Lower leg skin (tissue), 4 donors: ENCODE measurements at places on chromosomes 13 and 19.

DNA sequence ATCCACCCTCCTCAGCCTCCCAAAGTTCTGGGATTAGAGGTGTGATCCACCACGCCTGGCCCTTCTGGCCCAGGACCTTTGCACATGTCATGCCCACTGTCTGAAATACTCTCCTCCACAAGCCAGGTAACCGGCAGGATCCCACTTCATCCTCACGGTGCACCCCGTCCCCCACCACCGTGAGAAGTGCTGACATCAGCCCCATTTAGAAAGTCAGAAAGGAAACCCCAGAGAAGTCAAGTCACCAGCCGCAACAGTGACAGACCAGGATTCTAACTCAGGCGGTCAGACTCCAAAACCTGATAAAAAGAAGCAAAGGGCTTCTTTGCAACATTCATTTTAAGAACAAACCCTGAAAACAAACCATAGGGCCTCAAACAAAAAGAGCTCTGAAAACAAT is 3.9 kb downstream of the CPAMD8 start:
- DNase-seq = no peak

DNA sequence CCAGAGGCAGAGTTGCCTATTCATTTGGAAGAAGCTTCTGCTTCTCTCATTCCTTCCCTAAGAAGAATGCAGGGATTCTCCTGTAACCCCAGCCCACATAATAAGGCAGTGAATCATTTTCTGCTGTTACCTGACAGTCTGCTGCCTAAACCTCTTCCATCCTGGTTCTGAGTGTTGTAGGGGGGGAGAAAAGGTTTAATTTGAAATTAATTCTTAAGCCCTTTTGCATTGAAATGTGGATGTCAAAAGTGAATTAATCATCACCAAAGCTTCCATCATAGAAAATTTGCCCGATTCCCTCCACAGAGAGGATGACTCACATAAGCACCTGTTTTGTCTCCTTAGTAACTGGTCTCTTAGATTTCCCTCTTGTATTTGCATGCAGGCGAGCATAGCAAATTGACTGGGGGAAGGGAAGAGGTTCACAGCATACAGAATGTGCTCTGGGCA is 146.7 kb upstream of the FNDC3A start:
- no peak for DNase-seq

GRCh38 chr13:99027661-99028425 is 50.0 kb upstream of the DOCK9 start:
- no peak for DNase-seq

- DNase-seq = no peak
These were observed 776.9 kb downstream of the GPC5 start for GRCh38 chr13:92175330-92175729.

DNA sequence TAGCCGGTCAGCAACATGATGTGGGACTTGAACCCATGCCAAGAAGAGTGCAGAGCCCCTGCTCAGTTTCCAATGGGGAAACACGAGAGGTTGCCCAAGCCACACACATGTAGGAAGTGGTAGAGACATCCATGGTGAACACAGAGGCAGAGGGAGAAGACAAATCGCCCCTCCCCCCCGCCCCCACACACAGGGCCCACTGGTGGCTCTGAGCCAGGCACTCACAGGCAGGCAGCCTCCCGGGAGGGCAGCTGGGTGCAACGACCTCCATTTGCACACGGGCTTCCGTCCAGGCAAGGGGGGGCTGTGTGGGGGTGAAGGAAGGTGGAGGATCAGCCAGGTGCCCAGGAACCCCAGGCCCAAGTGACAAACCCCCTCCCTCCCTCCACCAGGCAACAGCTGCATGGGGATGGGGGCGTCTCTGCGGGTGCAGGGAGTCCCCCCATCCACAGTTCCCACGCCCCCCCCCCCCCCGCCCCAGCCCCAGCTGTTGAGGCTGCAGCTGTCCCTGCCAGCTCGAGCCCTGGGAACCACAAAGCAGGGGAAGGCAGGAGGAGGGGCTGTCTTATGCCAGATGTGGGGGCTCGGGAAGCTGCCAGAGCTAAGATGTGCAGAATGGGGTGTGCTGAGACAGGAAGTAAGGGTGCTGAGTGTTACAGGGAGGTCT is 3.4 kb downstream of the NOTCH3 start:
- DNase-seq = no peak

GRCh38 chr19:443005-443404 is 17.8 kb downstream of the SHC2 start:
- no peak for DNase-seq

- no peak for DNase-seq
These were observed 168.8 kb upstream of the ZNF507 start for GRCh38 chr19:32176591-32176990.

DNA sequence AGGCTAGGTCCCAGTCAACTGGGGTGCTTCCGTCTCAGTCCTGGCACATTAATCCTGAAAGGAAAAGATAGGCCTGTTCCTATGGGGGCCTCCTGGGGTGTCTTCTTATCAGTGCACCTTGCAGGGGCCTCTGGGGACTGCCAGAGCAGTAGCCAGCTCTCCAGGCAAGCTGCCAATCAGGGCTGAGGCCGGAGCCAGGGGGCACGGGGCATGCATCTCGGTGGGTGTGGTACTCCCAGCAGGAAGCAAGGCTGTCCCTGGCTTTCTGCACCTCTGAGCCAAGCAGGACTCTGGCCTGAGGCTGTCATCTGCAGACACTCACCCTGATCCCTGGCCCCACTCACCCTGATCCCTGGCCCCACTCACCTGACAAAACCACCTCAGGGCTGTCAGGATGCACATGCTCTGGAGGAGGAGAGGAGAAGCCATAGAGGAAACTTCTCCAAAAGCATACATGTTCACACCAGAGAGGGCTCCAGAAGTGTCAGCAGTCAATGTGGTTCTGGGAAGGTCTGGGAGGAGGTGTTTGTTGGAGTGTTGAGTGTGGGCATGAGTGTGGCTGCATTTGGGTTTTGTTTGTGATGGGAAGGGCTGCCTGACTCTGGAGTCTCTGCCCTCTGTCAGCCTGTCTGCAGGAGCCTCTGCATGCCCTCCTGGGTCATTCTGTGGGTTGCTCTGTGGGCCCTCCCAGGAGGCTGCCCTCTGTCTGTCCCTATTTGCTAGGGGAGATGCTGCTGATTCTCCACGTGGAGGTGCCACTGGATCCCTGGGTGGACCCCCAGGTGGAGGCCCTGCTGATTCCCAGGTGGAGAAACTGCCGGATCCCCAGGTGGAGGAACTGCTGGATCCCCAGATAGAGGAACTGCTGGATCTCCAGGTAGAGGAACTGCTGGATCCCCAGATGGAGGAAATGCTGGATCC is 22.7 kb upstream of the KCTD15 start:
- no peak for DNase-seq

GRCh38 chr13:69180034-69180433 is 927.6 kb upstream of the ATXN8OS start:
- no peak for DNase-seq

- DNase-seq = no peak
These were observed 73.3 kb upstream of the FNDC3A start for GRCh38 chr13:48902368-48902767.

DNA sequence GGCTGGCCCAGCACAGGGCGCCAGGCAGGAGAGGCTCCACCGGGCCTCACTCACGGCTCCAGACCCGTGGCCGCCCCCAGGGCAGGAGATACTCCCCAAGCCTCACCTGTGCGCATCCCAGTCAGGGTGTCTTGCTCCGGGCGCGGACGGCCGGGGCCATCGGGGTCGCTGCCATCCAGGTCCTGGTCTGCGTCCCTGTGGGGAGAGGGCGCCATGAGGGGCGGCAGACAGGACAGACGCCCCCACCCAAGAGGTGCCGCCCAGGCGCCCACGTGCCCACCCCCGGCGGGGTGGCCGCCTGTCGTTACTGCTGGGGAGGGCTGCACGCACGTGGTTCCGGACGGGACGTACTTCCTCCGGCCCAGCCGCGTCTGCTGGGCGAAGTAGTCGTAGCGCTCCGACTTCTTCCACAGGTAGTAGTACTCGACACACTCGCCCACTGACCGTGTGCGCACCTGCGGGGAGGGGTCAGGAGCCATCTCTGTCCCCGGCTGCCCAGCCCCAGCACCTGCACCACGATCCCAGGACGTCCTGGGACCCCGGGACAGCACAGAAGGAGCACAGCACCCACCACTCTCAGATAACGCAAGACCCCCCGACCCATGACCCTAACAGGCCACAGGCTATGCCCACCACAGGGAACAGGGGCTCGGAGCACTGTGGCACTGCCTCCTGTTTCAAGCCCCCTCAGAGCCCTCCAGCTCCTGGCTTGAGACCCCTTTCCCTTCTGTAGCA is 17.4 kb upstream of the PLPP2 start:
- DNase-seq = no peak

DNA sequence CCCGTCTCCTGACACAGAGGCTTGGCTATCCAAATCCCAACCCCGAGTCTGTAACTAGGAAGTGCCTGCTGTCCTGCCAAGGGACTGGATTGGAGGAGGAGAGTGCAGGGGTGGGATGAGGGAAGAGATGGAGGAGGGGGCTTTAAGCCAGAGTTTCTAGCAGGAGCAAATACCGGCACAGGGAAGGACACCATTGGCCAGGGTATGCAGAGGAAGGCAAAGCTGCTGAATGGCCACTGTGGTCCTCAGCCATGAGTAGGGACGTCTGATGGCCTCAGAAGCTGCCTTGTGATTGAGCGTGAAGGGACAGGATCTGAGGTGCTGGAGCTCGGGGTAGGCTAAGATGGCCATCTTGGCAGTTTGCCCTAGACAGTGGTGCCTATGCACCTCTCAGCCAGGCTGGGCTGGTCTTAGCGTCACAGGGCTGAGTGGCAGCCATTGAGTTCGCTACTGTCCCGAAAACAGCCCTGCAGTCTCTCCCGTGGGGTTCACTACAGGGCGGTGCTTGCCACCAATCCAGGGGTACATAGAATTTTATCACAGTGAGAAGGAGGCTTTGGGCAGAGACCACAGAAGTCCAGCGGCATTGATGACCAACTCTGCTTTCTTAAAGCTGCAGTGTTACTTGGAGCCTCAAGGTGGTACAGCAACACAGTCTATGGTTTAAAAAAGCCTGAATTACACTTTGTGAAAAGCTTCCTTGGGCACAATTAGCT is 61.8 kb downstream of the AKAP11 start:
- DNase-seq = no peak

DNA sequence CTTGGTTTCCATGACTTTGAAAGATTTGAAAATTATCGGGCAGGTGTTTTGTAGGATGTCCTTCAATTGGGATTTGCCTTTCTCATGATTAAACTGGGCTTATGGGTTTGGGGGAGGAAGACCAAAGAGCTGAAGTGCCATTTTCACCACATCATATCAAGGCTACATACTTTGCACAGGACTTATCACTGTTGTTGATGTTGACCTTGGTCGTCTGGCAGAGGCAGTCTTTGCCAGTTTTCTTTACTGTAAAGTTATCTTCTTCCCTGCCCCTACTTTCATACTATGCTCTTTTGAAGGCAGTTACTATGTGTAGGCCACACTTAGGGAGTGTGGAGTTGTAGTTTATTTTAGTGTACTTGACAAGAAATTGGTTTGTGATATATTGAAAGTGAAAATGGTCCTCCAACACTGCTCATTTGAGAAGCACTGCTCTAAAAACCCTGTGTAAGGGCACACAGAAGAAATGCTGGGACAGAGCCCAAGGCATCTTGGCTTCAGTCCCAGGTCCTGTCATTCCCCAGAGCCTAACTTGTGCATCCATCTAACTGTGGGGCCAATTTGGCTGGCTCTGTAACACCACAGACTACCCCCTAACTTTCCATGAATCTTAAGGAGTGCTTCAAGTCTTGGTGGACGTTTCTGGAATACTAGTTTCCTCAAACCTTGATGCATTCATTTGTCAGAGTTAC is 384.9 kb downstream of the KCNRG start:
- DNase-seq = no peak

DNA sequence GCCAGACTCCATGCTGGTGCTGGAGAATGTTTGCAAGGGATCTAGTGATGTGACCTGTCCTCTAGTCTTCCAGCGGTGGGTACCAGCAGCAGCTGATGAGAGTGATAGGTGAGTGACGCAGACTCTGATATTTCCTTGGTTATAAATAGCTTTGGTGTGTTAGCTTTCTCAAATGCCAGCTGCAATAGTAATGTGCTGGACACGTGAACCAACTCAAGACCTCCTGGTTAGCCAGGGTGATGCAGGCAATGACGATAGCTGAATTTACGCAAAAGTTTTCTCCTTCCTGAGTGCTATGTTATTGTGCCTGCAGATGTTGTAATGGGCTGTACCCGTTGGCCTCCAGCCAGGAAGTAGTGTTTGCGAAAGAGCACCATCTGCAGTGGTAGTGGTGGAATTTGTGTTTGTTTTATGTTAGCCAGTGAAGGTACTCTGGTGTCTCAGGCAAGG is 129.5 kb downstream of the CYSLTR2 start:
- peak; percentile 80 for DNase-seq

DNA sequence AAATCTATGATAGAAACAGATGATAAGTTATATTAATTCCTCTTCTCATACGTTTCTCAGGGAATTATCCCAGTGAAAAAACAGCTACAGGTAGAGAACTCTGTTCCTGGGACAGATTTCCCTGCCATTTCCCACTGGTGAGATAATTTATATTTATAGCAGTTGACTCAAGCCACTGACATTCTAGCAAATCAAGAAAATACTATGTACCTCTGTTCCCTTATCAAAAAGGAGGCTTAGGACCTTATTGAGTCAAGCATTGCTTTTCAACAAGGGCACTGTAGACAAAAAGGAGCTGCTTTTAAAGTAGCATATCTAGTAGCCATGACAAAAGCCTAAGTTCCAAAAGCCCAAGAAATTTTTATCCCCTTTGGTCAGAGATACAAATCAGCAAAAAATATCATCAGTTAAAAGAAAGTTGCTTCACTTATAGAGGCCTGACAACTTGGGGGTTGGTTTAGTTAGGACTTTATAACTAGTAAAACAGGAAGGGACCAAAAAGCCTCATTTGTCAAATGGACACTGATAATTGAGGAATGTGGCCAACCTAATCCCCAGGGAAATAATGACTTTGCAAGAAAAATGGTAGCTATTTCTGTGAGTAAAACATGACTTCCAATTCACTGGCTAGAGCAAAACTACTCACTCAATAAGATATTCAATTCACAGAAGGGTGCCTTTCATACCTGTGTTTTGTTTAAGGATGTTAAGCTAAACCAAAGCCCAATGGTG is 652.5 kb downstream of the SLITRK1 start:
- DNase-seq = no peak
